Stimulated activated CD4-positive, alpha-beta T cell treated with anti-CD3 and anti-CD28 coated beads, Interleukin-4, amount 100 ng/mL, for 48 hours (primary cell): ENCODE measurements at places on chromosomes 11 and 22.
A peak's percentile ranks its signal among the peaks of the same experiment; 100 is the strongest.

GRCh38 chr11:9850224-9850895 lies 186.5 kb downstream of the SWAP70 start:
- no peak for DNase-seq

GRCh38 chr11:129314371-129314770 lies 61.3 kb upstream of the BARX2 start:
- no peak for DNase-seq

DNA sequence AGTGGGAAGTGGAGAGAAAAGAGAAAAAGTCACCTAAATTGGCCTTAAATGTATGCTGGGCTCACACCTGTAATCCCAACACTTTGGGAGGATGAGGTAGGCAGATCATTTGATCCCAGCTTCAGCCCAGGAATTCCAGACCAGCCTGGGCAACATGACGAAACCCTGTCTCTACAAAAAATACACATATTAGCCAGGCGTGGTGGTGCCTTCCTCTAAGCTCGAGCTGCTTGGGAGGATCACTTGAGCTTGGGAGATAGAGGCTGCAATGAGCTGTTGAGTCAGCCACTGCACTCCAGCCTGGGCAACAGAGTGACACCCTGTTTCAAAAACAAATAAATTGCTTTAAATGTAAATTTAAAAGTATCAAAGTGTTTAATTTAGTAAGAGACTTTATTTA lies 3.9 kb downstream of the CBL start:
- no peak for DNase-seq

DNA sequence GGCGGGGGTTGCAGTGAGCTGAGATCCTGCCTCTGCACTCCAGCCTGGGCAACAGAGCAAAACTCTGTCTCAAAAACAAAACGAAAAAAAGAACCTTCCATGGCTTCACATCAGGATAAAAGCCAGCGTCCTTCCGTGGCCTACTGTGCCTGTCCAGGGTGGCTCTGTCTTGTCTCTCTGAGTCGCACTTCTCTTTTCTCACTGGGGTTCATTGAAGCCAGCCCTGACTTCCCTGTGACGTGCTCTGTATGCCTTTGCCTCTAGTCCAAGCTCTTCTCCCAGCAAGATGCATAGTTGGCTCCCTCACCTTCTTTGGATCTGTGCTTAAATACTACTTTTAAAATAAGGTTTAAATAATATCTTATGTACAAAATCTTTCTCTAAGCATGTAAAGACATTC lies 11.6 kb downstream of the ATXN10 start:
- DNase-seq: no peak

GRCh38 chr22:47200273-47201051 lies 438.0 kb downstream of the TBC1D22A start:
- no peak for DNase-seq

DNA sequence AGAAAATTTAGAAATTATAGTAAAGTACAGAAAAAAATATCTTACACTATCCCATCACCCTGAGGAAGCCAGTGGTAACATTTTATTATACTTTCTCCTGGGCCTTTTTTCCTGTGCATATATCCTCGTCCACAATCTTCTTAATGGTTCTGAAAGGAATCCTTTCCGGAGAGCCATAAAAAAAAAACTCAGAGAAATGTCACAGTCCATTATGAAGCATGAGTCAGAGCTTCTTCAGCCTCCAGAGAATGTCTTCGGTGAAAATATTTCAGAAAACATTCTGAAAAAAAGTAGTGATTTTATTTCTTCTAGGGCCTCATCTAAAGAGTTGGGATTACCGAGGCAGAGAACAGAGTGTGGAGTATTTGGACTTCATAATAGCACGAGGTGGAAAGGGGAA lies 163.4 kb downstream of the INSC start:
- DNase-seq: no peak

GRCh38 chr22:25453557-25453956 lies 110.9 kb upstream of the GRK3 start:
- peak; percentile 9 for DNase-seq

- DNase-seq: no peak
Observed at GRCh38 chr22:24164940-24165339, 16.3 kb upstream of the SUSD2 start.

GRCh38 chr11:8329847-8330361 lies 66.2 kb upstream of the LMO1 start:
- DNase-seq: no peak

DNA sequence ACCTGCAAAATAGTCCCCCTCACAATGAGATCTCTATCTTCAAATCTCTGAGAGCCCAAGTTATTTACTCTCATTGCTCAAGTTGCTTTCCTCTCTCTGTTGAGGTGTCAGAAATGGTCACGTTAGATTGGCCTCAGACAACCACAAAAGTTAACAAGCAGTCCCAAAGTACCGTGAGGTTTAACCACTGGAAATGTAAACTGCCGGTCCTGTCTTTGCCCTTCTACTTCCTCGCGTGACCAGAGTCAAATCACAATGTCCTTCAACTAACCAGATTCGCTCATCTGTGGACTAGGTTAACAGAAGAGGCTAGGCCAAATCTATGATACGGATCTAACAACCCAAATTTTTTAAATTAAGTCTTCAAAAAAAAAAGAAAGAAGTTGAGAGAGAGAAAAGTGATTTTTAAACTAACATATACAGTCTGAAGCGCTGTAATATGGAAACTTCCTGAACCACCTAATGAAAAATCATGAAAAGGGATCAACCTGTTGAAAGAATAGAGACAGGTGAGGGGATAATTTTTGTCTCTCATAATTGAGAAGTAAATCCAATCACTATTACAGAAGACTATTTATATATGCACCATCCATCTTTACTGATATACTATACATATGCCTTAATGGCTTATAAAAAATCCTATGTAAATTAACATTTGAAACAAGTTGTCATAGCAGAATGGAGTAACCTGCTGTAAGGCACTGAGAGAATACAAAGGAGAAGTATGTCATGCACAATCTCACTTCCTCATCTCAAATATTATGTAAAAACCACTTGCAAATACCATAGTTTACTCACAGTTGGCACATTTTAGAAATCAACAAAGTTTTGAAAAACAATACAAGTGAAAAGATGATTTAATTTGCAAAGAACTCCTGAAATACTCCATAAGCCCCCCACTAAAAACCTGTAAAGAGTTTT lies 3.3 kb upstream of the JAML start:
- DNase-seq: no peak

DNA sequence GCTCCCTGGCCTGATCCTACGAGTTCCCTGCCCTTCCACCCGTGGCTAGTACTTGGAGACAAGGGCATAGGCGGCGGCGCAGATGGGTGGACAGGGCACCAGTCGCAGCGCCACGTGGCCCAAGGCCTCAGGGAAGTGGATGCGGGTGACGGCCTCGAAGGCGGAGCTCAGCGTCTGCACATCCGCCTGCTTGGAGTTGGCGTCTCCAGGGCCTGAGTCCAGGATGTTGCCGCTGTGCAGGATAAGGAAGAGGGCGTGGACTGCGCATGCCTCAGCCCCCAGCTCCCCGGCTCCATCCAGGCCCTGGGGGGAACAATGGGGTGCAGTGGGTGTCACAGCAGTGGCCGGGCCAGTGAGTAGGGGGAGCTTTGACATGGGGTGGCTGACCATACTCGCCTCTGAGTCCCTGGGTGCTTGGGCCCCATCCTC lies 6.6 kb downstream of the PITPNM1 start:
- DNase-seq: no peak

GRCh38 chr11:62000539-62001446 lies 33.4 kb upstream of the FTH1 start:
- DNase-seq: no peak

DNA sequence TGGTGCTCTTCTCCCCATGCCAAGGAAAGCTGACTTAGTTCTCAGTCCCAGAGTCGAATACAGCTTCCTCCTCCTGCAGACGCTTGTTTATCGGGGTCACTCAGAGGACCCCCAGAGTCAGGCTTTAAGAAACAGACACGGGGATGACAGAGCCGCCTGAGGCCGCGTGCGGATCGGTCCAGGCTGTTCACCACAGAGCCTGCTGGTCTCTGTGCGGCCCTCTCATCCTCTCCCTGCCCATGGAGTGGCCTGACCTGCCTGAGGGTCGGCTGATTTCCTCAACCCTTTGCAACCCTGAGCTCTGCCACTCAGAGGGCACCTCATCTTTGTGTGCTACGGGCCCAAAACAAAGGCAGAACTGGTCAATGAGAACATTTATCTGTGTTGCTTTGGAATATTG lies 2.1 kb downstream of the GAL start:
- DNase-seq: no peak

DNA sequence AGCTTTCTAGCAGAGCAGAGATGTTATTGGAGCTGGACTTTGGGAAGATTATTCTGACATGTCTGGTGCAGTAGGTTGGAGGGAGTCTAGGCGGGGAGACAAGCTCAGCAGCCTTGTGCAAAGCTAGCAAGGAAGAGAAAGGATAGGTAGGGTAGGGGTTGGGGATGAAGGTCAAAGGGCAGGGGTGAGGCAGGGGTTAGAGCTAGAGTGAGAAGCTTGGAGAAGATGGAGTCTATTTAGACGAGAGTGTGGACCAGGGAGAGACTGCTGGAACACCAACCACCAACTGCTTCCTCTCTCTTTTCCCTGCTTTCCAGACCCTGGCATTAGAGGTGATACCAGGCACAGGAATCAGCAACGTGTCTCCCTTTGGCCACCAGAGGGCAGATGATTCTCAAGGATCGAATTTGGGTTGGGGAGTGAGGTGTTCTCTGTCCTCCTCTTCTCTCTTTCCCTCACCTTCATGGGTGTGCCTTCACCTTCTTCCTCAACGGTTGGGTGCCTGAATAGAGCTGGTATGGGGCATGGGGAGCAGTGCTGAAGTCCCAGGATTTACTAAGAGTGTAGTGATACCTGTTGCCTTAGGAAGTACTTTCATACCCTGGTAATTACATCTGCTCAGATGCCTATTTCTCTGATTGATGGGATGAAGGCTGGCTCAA lies 1.8 kb upstream of the MARK2 start:
- peak; percentile 60 for DNase-seq

- no peak for DNase-seq
Observed at GRCh38 chr22:50261615-50262459, at the start of gene MAPK12. TSS of gene MAPK12 (minus strand) at chr22:50261683. CDS start at chr22:50261509, 174 bp downstream.
